ENCODE measurements at places on chromosomes 12 and 14. TPM values are rescaled to one million over a fixed set of nuclear protein-coding genes. Genes with fewer than 3 reads are reported as not detected.

CCDC197 gene
- not detected for total RNA-seq

LPAR5 gene
- 0.89 TPM for total RNA-seq

SCNN1A gene
- 1.3 TPM for total RNA-seq

DIO3 gene
- total RNA-seq, result 0.79 TPM

PRKD1 gene
- total RNA-seq, result 6.7 TPM

MDGA2 gene
- total RNA-seq, result 2.4 TPM

GARIN6 gene
- total RNA-seq, result not detected

TAS2R8 gene
- not detected for total RNA-seq

RNF212B gene
- not detected for total RNA-seq

BCL7A gene
- total RNA-seq, result 9.6 TPM

PPFIA2 gene
- total RNA-seq, result 1.3 TPM

GRCh38 chr12:75459755-75460154, 20.8 kb upstream of the GLIPR1 start:
- no peak for DNase-seq

DNA sequence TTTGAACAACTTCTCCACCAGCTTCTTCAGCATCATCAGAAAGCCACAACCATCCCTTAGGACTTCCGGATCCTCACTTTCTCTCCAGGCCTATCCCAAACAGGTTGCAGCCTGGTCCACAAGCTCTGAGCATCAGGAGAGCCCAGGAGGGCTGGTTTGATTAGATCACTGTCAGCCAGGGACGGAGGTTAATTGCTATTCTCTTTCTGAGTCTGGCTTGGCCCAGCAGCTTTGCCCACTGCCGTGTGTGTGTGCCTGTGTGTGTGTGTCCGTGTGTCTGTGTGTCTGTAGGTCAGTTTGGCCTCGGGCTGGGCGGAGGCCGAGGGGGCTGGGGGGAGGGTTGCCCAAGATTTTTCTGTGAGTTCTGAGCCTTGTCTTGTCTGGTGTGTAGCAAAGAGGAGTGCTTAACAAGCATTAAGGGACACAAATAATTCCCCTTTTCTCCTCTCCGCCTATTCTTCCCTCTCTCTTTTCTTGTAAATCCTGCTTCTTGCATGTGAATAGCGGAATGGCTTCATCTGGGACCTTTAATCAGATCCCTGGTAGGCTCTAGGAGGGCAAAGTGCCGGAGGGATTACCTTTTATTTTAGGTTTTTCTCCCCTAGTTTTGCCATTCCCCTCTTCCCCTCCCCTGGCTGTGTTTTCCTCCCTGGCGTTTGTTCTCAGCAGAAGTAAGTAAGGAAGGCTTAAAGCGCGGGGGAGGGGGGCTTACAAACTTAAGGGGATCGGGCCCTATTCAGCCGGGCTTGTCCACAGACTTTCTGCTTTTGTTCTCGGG, 138.2 kb upstream of the LHX5 start:
- DNase-seq, result no peak

GRCh38 chr12:115129727-115130126, 445.8 kb upstream of the TBX3 start:
- DNase-seq, result no peak

- DNase-seq, result peak; percentile 99
Observed at GRCh38 chr12:116389990-116390389, 112.5 kb upstream of the MED13L start.

- no peak for DNase-seq
Observed at GRCh38 chr12:124871297-124871696, 7.6 kb upstream of the SCARB1 start.

DNA sequence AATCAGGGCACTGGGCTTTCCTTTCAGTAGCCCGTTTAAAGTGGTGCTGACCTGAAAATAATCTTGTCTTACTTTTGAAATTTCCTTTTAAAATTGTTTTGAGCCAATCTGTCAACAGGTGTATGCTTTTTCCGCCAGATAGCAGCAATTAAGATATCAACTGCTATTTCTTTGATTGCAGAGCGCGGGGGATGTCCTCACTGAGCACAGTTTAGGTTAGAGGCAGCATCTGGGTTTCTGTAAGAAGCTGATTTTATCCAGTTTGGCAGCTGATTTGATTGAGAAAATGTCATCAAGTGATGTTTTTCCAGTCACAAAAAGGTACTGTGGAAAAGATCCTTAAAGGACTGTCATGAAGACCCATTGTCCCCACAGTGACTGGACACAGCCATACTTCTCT, 371.8 kb downstream of the ADAMTS20 start:
- DNase-seq, result no peak

- peak; percentile 76 for DNase-seq
Observed at GRCh38 chr14:99654235-99654985, 9.5 kb downstream of the HHIPL1 start.

DNA sequence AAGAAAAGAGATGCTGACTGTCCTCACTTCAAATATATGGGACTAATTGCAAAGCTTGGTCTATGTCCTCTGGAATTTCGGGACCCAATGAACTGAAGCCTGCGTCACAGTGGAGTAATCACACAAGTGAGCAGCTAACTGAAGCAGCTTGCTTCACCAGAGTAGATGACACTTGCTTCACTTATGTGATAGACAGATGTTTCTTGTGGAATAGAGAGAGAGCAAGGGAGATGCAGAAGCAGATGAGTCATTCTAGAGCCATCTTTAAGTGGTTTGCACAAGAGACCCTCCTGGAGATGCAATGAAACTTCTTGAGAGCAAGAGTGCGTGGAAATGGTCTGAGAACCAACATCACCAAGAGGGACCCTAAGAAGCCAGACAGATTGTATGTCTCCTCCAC, 1537.1 kb upstream of the FLRT2 start:
- DNase-seq, result peak; percentile 27

- DNase-seq, result no peak
Observed at GRCh38 chr14:75562489-75562888, 15.9 kb upstream of the FLVCR2 start.

DNA sequence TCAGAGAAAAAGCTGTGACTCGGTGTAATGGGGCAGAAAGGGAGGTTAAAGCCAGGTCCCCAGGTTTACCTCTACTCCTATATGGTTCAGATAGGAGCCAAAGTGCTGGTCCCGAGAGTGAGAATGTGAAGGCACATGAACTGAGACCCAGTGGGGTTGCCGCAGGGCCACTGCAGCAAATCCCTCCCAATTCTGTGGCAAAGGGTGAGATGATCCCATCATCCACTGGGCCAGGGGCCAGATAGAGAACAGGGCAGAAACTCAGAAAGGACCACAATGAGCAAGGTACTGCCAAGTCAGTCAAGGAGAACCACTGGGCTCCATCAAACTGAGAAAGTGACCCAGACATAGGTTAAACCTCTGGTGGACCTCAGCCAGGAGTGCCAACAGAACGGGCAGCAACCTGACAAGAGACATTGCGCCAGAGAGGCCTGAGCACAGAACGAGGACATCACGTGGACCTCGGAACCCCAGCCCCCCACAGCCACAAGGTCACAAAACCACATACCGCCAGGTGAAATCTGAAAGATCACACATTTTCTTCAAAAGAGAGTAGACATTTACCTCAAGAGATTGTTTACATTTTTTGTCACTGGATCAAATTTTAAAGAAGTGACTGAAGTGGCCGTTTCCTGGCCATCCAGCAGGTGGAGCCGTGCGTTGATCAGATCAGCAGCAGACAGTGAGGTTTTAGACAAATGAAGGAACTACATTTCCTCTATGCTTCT, 20.5 kb upstream of the ITPR2 start:
- DNase-seq, result peak; percentile 28

DNA sequence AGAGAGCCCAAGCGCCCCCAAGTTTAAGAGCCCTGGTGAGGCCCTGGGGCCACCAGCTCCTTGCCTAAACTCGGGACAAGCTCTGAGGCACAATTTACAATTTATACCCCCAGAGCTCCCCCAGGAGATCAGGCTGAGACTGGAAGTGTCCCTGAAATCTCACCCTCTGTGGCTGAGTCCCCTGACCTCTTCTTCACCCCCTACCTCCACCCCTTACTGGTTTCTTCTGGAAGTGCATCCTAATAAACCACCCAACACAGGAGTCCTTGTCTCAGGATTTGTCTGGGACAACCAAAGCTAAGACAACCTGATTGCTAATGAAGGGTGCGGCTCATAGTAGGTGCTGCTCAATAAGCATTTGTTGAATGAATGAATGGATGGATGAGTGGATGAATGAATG, 206.4 kb downstream of the BCL11B start:
- no peak for DNase-seq

DNA sequence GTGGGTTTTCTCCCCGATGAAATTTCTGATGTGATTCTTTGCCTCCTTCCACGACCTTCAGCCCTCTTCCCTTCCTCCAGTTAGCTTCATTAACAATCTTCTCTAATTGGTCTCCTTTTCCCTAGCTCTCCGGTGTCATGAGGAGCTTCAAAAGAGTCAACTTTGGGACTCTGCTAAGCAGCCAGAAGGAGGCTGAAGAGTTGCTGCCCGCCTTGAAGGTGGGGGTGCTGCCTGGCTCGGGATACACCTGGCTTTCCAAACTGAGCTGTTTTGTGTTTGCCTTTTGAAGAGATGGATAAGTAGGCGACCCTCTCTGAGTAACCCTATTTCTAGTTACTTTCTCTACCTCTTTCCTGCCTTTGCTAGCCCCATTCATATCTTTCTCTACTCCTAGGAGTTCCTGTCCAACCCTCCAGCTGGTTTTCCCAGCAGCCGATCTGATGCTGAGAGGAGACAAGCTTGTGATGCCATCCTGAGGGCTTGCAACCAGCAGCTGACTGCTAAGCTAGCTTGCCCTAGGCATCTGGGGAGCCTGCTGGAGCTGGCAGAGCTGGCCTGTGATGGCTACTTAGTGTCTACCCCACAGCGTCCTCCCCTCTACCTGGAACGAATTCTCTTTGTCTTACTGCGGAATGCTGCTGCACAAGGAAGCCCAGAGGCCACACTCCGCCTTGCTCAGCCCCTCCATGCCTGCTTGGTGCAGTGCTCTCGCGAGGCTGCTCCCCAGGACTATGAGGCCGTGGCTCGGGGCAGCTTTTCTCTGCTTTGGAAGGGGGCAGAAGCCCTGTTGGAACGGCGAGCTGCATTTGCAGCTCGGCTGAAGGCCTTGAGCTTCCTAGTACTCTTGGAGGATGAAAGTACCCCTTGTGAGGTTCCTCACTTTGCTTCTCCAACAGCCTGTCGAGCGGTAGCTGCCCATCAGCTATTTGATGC, 797 bp downstream of the ESPL1 start:
- no peak for DNase-seq

DNA sequence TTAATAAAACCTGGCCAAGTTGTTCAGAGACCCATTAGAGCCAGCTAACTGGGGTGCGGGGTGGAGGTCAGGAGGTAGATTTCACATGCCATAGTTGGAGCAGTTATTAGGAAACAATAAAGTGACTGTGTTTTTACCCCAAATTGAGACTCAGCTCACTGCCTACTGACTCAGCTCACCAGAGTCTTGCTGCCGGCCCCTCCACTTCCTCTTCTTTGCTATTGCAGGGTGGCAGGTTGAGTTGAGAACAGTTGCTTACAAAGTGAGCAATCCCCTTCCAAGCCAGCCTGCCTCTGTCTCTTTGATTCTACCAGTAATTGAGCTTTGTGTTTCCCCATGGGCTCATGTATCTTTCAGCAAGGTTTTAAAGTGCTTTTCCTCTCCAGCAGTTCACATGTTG, 12.9 kb downstream of the ST8SIA1 start:
- DNase-seq, result no peak

GRCh38 chr14:84442521-84442920, 1087.4 kb upstream of the FLRT2 start:
- no peak for DNase-seq

DNA sequence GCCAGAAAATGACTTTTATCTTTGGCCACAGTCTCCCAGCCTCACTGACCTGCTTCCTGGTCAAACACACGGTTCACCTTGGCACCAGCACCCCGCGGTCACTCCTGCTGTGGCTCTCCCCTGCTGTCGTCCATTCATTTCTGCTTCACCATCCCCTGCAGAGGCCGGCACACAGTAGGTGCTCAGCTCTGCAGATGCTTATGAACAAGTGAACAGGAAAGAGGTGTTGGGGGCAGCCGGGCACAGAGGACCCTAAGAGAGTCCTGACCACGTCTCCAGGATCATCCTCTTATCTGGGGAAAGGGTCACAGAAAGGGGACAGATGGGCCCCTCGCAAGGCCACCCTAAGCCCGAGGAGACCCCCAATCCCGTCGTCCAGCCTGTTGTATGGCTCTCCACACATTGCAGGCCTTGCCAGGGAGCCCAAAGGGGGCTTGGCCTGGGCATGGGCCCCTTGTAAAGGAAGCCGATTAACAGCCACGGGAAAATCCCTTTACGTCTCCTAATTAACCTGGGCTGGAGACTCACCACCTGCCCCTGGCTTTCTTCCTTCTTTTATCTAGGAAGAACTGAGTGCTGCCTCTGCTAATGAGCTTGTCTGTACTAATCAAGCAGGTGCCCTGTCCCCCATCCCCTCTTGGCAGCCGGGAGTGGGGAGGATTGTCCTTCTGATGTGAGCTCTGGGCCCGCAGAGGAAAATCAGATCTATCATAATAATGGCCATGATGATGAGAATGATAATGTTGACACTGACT, 119.2 kb downstream of the AACS start:
- DNase-seq, result no peak

GRCh38 chr14:63249092-63249491, 44.8 kb downstream of the RHOJ start:
- DNase-seq, result peak; percentile 88

GRCh38 chr14:86057018-86057667, 527.2 kb downstream of the FLRT2 start:
- DNase-seq, result no peak

- no peak for DNase-seq
Observed at GRCh38 chr12:54159140-54159539, 29.6 kb downstream of the SMUG1 start.

DNA sequence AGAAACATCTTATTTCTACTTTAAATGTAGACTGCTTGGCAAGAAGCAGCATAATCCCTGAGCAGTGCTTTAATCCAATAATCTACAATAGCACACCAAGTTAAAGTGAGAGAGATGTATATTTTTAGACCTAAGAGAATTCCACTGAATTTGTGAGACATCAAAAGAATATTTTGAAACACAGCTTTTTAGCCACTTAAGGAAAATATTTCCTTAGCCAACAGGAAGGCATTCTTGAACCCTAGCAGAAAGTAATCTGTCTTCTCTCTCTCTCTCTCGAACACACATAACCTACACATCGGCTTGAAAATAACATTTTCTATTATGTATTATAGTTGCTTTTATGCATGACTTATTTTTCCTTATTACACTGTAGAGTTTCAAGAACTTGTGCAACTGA, 34.0 kb downstream of the KITLG start:
- DNase-seq, result peak; percentile 45

DNA sequence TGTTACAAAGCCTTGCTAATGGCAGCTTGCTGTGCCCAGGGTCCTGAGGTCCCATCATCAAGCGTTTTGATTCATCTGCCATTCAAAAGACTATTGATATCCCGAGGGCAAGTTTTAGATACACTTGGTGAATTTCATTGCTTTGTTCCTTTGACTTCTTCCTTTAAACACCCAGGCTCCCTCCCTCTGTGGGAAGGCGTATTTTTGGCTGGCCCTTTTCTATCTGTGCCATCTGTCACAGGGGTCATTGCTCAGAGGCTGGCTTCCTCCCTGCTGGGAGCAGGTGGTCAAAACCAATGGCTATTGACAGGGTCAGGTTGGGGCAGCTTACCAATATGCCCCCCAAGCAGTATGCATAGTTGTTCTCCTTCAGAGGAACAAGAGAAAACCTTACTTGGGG, 40.0 kb downstream of the SCN8A start:
- DNase-seq, result no peak

- DNase-seq, result peak; percentile 20
Observed at GRCh38 chr12:48601013-48601756, 31.3 kb upstream of the LALBA start.

Data from astrocyte (in vitro differentiated cells and primary cell).